ENCODE measurements at places on chromosomes 3 and 15.

- DNase-seq, result no peak
Measured at GRCh38 chr3:79418855-79419621, 348.8 kb downstream of the ROBO1 start.

DNA sequence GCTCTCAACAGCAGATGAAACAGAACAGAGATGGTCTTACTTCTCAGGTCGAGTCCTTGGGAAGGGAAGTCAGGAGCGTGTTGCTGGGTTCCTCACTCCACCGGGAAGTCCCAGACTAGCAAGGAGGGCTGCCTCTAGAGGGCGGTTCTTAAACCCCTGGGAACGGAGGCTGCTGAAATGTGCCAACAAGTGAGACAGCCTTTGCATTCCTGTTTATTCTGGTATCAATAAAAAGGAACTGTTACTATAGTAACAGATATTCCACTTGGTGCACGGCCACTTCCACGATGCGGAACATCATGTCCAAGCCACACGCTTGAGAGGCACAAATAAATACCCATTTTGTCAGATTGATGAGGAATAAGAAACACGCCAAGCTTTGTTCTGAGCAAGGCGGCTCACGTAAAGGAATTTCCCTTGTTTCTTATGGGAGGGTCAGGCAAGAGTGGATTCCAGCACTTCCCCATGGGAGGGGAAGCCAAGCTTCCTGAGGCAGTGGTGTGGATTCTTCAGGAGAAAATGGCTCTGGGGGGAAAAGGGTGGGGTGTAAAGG lies at the start of gene FAM107A:
Gene FAM107A (minus strand): TSS at position 123 of the 553 bp plus-strand sequence. CDS start 7,531 bp downstream, outside the sequence.
- DNase-seq, result no peak

- DNase-seq, result no peak
Measured at GRCh38 chr15:70556151-70556741, 207.1 kb downstream of the UACA start.

GRCh38 chr3:59150039-59150438 lies 100.2 kb upstream of the CFAP20DC start:
- DNase-seq, result no peak

DNA sequence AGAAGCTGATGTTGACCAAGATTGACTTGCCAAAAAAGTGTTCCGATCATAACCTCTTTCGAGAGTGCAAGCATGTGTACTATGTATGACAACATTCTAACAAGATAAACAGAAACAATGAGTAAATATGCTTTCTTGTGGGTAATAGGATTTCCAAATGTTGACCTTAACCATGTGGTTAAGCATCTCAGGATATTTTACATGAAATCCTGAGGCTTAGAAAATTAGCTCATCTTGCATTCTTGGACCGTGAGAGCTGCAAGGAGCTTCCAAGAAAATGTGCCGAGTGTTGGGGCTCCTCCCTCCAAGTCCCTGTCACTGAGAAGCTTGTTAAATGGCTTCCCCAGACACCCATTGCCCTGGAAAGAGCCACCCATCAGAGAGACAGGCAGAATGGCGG lies 50.1 kb downstream of the C3orf20 start:
- no peak for DNase-seq

GRCh38 chr3:15050405-15051092 lies 14.6 kb downstream of the MRPS25 start:
- no peak for DNase-seq

Measured in activated gamma-delta T cell treated with anti-CD3 and anti-CD28 coated beads, Interleukin-2, amount 50 U/mL, for 16 hours (primary cell).